ENCODE measurements at places on chromosomes 5 and 9. TPM values are rescaled to one million over a fixed set of nuclear protein-coding genes. Genes with fewer than 3 reads are reported as not detected.

Gene MYO10
- total RNA-seq: 93.0 TPM

Gene C9orf43
- total RNA-seq: 0.36 TPM

Gene GDF9
- 0.18 TPM for total RNA-seq

Gene SLIT3
- total RNA-seq: 0.18 TPM

Gene GDNF
- 0.18 TPM for total RNA-seq

Gene FAM163B
- total RNA-seq: not detected

Gene NR5A1
- total RNA-seq: not detected

DNA sequence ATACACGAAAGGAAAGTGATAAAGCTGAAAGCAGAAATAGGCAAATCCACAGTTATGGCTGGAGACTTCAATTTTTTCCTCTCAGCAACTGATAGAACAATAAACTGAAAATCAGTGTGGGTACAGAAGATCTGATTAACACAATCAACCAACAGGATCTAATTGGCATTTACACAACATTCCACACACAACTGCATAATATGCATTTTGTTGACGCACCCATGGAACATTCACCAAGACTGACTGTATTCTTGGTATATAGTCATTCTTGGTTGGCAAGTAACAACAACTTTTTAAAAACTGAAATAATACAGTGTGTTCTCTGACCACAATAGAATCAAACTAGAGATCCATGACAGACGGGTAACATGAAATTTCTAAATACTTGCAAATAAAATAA, 218.7 kb upstream of the S1PR3 start:
- no peak overlapping the region for H3K27ac ChIP-seq
- H3K4me3 ChIP-seq: no peak overlapping the region
- H3K36me3 ChIP-seq: no peaks in the 10 kb centered on the region
- H3K4me1 ChIP-seq: peaks cover 34% of the 10 kb centered on the region

- no peaks in the 10 kb centered on the region for H3K36me3 ChIP-seq
- peak; percentile 48 for DNase-seq
- no peak overlapping the region for H3K4me3 ChIP-seq
- peaks cover 10% of the 10 kb centered on the region for H3K4me1 ChIP-seq
These were observed 67.1 kb downstream of the LHX2 start for GRCh38 chr9:124078641-124079040.

- H3K27me3 ChIP-seq: no peaks in the 10 kb centered on the region
- H3K4me3 ChIP-seq: peak overlapping the region; percentile 64
- peaks cover 4% of the 10 kb centered on the region for H3K36me3 ChIP-seq
- peak overlapping the region; percentile 66 for H3K27ac ChIP-seq
These were observed 754 bp downstream of the DCAF12 start for GRCh38 chr9:34125681-34126206.

DNA sequence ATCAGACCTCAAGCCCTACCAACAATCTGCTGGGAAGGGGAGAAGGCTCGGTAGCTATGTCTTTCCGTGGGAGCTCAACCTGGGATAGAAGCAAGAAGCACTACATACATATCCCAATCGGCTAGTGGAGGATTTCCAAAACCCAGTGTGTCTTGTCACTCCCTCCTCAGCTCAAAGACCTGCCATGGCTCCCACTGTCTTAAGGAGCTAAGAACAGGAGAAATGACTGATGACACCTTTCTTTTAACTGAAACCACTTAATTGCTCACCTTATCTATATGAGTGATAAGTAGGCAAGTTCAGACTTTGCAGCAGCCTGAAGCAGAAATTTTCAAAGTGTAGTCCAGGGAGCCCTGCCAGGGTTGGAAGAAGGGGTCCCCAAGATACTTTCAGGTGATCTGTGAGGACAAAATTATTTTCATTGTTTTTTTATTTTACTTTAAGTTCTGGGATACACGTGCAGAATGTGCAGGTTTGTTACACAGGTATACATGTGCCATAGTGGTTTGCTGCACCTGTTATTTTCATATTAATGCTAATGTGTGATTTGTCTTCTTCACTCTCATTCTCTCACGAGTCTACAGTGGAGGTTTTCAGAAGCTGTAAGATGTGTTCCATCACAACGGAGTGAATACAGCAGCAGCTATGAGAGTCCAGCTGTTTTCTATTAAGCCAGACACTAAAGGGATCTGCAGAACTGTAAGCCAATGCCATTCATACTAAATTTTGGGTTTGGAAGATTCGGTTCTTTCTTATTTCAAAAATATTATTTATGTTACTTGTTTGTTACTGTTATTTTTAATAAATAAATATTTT, 41.4 kb downstream of the PAX5 start:
- DNase-seq: no peak
- H3K27me3 ChIP-seq: peaks cover 37% of the 10 kb centered on the region
- H3K4me1 ChIP-seq: no peaks in the 10 kb centered on the region
- H3K4me3 ChIP-seq: no peak overlapping the region
- no peaks in the 10 kb centered on the region for H3K36me3 ChIP-seq

- no peaks in the 10 kb centered on the region for H3K27me3 ChIP-seq
- H3K36me3 ChIP-seq: no peaks in the 10 kb centered on the region
- H3K4me3 ChIP-seq: peak overlapping the region; percentile 60
- peak; percentile 19 for DNase-seq
These were observed 1099.7 kb downstream of the DTWD2 start for GRCh38 chr5:117888688-117889087.

DNA sequence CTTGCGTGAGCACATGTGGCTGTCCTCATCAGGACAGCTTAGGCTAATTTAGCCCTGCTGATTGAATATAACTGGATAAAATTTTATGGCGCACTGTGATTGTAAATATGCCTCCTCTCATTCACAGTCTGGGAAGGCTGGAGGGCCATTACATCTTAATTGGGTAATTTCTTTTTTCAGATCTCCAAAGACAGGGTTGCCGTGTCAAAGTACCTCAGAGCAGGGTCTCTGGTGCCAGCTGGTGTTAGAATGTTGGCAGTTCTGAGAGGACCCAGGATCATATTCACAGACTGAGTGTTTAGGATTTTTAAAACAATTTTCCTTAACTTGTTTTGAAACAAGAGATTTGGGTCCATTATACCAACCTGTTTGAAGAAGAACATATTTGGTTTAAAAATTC, 455.7 kb upstream of the TLE4 start:
- H3K27ac ChIP-seq: no peak overlapping the region
- H3K4me3 ChIP-seq: no peak overlapping the region
- no peaks in the 10 kb centered on the region for H3K27me3 ChIP-seq
- no peaks in the 10 kb centered on the region for H3K36me3 ChIP-seq
- H3K4me1 ChIP-seq: no peaks in the 10 kb centered on the region

GRCh38 chr5:168270476-168270875, 21.0 kb upstream of the WWC1 start:
- peaks cover 2% of the 10 kb centered on the region for H3K4me1 ChIP-seq
- H3K27me3 ChIP-seq: no peaks in the 10 kb centered on the region
- no peak overlapping the region for H3K27ac ChIP-seq
- H3K36me3 ChIP-seq: no peaks in the 10 kb centered on the region

GRCh38 chr5:133897431-133897830, 71.0 kb downstream of the C5orf15 start:
- H3K27me3 ChIP-seq: peaks cover 53% of the 10 kb centered on the region
- H3K4me1 ChIP-seq: no peaks in the 10 kb centered on the region
- H3K27ac ChIP-seq: no peak overlapping the region
- no peaks in the 10 kb centered on the region for H3K36me3 ChIP-seq
- H3K4me3 ChIP-seq: no peak overlapping the region
- DNase-seq: no peak

GRCh38 chr5:138972230-138972629, 97.1 kb upstream of the LRRTM2 start:
- H3K27me3 ChIP-seq: no peaks in the 10 kb centered on the region
- H3K4me3 ChIP-seq: no peak overlapping the region
- no peaks in the 10 kb centered on the region for H3K36me3 ChIP-seq

DNA sequence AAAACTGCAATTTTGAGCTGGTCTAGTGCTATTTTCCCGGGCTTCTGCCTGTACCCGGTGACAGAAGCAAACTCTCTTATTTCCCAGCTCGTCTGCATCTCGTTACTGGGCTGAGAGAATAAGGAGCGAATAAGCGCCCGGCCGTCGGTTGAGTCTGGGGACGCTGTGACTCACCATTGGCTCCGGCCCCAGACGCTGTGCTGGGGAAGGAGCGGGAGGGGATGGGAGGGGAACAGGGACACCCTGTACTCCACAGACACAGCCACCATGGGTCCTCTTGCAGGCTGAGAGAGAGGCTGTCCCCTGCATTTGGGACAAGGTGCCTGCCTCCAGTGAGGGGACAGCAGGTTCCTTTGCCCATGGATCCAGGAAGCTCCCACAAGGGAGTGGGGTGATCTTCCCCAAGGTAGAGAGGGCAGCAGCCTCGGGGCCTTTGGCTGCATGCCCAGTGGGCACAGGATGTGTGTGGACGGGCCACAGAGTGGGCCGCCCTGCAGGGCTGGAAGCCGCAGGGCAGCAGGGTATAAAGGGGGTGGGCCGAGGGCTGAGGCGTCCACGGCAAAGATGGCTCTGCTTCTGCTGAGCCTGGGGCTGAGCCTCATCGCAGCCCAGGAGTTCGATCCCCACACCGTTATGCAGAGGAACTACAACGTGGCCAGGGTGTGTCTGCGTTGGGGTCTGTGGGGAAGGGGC, at the start of gene LCN9:
TSS of gene LCN9 (plus strand) at position 552 of the 693 bp plus-strand sequence. CDS start at position 565, 13 bp downstream.
- H3K27me3 ChIP-seq: no peaks in the 10 kb centered on the region
- H3K27ac ChIP-seq: no peak within 1 kb of the TSS
- no peak within 1 kb of the TSS for H3K4me3 ChIP-seq
- no peak for DNase-seq
- H3K4me1 ChIP-seq: no peaks in the 10 kb centered on the region

DNA sequence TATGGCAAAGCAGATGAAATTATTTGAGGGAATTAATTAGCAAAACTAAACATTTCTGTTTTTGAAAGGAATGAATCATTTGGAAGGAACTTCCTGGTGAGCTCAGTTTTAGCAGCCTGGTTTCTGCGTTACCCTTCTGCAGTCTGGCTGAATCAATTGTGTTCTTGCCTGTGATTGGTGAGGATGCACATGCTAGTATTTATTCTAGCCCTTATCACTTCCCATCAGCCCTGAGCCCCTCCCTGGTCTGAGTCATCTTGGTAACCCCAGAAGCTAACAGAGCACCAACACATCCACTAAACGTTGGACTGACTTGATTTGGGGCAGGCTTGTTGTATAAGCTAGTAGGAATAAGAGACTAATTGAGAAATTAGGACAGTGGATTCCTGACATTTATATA, 6.6 kb downstream of the TJP2 start:
- H3K4me1 ChIP-seq: peaks cover 16% of the 10 kb centered on the region
- H3K36me3 ChIP-seq: no peaks in the 10 kb centered on the region
- H3K4me3 ChIP-seq: no peak overlapping the region
- H3K27me3 ChIP-seq: no peaks in the 10 kb centered on the region
- H3K27ac ChIP-seq: no peak overlapping the region
- peak; percentile 99 for DNase-seq

DNA sequence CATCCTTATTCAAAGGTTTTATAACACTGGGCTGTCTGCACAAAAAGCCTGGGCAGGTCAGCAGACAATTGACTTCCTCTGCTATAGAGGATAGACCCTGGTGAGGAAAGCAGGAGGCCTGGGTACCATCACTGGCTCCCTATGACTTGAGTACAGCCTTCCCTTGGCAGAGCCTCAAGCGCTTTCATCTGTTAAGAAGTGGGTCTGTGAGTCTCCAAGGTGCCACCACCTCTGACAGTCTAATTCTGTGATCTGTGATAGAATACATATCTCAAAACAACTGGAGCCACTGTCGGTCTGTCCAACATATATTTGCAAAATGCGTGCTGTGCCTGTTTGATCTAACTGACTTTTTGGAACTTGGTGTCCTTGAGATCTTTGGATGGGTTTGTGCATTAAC, 52.2 kb downstream of the C9orf152 start:
- no peak overlapping the region for H3K4me3 ChIP-seq
- H3K27ac ChIP-seq: no peak overlapping the region
- peaks cover 40% of the 10 kb centered on the region for H3K36me3 ChIP-seq
- H3K27me3 ChIP-seq: no peaks in the 10 kb centered on the region
- H3K4me1 ChIP-seq: peaks cover 26% of the 10 kb centered on the region

- H3K27ac ChIP-seq: no peak overlapping the region
- H3K36me3 ChIP-seq: 0 out of 2 replicates have a peak, but pooled peaks cover 3% of the 10 kb centered on the region
These were observed 61.1 kb downstream of the OXCT1 start for GRCh38 chr5:41809128-41809527.

GRCh38 chr5:133450286-133450685, 162.1 kb downstream of the FSTL4 start:
- H3K27ac ChIP-seq: no peak overlapping the region
- DNase-seq: no peak
- H3K36me3 ChIP-seq: no peaks in the 10 kb centered on the region
- H3K4me3 ChIP-seq: no peak overlapping the region
- no peaks in the 10 kb centered on the region for H3K27me3 ChIP-seq
- no peaks in the 10 kb centered on the region for H3K4me1 ChIP-seq

GRCh38 chr9:105419816-105420597, 27.8 kb upstream of the FSD1L start:
- no peaks in the 10 kb centered on the region for H3K36me3 ChIP-seq
- H3K27ac ChIP-seq: no peak overlapping the region
- H3K4me1 ChIP-seq: peaks cover 2% of the 10 kb centered on the region

DNA sequence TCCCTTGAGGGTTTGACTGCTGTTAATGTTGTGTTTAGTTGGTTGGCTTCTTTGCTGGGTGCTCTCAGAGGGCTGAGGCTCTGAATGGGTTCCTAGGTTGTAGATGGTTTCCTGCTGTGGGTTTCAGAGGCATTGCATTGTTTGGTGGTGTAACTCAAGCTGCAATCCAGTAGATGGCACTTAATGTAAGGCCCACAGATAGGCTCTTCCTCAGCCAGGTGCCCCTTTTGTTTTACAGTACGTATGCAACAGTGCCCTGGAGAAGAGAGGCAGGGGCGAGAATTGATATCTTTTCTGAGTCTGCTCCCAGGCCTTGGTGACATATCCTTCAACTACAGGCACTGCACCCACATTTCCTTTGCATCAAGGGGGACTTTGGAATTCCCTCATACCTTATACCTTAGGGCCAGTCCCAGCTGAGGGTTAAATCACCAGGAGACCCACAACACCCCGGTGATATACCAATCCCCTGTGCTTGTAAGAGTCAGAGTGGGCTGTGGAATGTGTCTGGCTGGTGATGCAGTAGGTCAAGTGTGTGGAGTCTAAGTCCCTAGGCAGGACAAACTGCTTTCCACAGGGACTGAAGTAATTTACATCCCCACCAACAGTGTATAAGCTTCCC, 7.0 kb upstream of the UGT3A2 start:
- no peak overlapping the region for H3K27ac ChIP-seq
- H3K36me3 ChIP-seq: no peaks in the 10 kb centered on the region
- DNase-seq: no peak
- no peak overlapping the region for H3K4me3 ChIP-seq

GRCh38 chr9:105963343-105964099, 269.2 kb downstream of the TMEM38B start:
- no peak overlapping the region for H3K4me3 ChIP-seq
- no peak overlapping the region for H3K27ac ChIP-seq
- no peaks in the 10 kb centered on the region for H3K4me1 ChIP-seq
- no peaks in the 10 kb centered on the region for H3K36me3 ChIP-seq
- H3K27me3 ChIP-seq: no peaks in the 10 kb centered on the region

DNA sequence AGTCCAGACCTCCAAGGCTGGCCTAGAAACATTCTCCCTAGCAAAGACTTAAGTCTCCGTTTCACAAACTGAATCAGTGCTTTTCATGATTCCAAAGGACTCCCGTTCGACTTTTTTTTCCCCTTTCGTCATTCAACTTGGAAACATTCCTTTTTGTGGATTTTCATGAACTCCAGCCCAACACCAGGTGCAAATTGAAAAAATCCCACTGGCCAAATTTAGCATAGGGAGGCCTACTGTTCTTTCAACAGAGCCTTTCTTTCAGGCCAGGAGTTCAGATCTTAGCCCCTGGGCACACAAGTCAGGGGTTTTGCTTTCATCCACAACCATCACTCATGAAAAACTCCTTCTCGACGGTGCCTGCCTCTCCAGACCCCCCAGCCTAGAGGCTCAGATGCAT, 285.3 kb downstream of the PIK3R1 start:
- DNase-seq: no peak
- peaks cover 6% of the 10 kb centered on the region for H3K4me1 ChIP-seq
- no peak overlapping the region for H3K4me3 ChIP-seq
- H3K27me3 ChIP-seq: no peaks in the 10 kb centered on the region
